Activated T-cell treated with anti-CD3 and anti-CD28 coated beads, Interleukin-2, amount 50 U/mL, for 24 hours (primary cell): ENCODE measurements at places on chromosomes 5 and 9.

DNA sequence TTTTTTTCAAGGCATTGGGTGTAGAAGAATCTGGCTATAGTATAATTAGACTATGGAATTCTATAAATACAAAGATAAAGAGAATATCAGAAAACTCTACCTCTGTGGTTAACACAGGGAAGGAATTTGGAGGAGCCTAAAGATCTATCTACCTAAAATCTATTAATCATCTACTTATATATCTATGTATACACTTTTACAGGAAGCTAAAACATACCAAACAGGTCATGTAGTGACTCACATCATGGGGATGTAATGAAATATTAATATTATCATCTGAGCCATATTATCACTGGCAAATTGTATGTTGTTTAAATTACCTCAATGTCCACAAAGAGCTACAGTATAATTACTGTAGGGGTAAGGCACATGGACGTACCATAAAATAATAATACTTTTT is 1748.2 kb downstream of the EFNA5 start:
- H3K4me3 ChIP-seq: no peak overlapping the region
- DNase-seq: no peak
- H3K27me3 ChIP-seq: no peaks in the 10 kb centered on the region
- no peak overlapping the region for H3K27ac ChIP-seq
- no peaks in the 10 kb centered on the region for H3K36me3 ChIP-seq
- no peaks in the 10 kb centered on the region for H3K4me1 ChIP-seq

DNA sequence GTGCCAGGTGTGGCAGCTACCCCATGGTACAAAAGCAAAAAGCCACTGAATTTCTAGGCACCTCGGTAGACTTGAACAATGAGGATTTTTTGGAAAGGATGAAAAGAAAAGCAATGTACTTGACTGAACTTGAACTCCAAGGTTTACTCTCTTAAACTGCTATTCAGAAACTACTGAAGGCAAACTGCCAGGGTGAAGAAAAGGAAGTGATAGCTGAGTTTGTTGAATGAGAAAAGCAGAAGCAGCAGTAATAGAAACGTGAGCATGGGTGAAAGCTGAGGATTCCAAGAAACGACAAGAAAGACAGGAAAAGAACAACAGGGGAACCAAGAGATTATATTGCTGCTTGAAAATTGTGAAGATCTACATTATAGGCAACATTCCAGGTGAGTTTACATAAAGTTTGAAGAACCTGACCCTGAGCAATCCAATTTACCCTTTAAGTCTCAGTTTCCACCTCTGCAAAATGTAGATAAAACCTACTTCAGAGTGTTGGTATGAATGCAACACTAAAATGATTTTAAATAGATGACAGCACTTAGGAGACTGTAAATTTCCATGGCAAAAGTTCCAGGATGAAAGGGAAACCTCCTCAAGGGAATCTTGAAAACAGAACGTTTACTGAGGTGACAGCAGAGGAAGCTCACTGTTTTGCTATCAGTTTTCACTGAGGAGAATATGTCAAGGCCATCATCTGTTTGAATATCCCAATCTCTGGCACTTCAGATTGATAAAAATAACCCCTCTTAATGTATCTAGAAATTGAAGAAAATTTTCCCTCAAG is 245.8 kb downstream of the SPATA31D1 start:
- H3K27me3 ChIP-seq: no peaks in the 10 kb centered on the region
- no peaks in the 10 kb centered on the region for H3K36me3 ChIP-seq
- H3K4me3 ChIP-seq: no peak overlapping the region
- H3K4me1 ChIP-seq: no peaks in the 10 kb centered on the region
- H3K27ac ChIP-seq: no peak overlapping the region

DNA sequence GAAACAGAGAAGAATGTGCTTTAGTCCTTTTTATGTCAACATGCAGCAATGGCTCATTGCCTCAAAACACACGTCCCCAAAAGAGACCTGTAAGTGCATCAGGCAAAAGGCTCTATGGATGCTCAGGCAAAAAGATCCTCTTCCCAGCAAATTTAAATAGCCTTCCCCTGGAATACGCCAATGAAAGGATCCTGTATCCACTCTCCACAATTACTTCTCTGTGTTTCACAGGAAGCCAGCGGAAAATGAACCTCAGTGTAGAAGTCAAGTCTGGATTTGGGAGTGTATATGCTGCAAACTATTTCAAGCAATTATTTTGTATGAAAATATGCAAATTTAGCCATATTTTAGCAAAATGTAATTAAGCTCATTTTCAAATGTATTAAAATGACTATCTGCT is 217.9 kb downstream of the EPB41L4A start:
- H3K36me3 ChIP-seq: no peaks in the 10 kb centered on the region
- peaks cover 1% of the 10 kb centered on the region for H3K4me1 ChIP-seq
- no peak for DNase-seq
- H3K27ac ChIP-seq: no peak overlapping the region
- H3K27me3 ChIP-seq: peaks cover 49% of the 10 kb centered on the region
- H3K4me3 ChIP-seq: no peak overlapping the region

DNA sequence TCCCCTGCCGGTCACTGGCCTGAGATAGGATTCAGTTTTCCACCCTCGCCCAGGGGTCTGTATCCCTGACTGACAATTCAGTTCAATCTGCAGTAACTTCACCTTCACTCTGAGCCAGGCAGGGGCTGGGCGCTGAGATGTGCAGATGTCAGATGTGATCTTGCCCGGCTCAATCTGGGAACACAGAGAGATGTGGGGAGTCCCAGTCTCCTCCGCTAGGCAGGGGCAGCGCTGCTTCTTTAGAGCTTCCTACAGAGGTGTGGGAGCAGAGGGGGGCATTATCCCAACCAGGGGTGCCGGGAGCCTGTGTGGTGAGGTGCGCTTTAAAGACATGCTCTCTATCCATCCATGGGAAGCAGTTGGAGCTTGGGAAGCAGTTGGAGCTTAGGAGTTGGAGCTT is 14.6 kb downstream of the TMOD1 start:
- peaks cover 47% of the 10 kb centered on the region for H3K27me3 ChIP-seq
- no peak for DNase-seq
- H3K27ac ChIP-seq: no peak overlapping the region
- H3K36me3 ChIP-seq: no peaks in the 10 kb centered on the region
- no peak overlapping the region for H3K4me3 ChIP-seq

DNA sequence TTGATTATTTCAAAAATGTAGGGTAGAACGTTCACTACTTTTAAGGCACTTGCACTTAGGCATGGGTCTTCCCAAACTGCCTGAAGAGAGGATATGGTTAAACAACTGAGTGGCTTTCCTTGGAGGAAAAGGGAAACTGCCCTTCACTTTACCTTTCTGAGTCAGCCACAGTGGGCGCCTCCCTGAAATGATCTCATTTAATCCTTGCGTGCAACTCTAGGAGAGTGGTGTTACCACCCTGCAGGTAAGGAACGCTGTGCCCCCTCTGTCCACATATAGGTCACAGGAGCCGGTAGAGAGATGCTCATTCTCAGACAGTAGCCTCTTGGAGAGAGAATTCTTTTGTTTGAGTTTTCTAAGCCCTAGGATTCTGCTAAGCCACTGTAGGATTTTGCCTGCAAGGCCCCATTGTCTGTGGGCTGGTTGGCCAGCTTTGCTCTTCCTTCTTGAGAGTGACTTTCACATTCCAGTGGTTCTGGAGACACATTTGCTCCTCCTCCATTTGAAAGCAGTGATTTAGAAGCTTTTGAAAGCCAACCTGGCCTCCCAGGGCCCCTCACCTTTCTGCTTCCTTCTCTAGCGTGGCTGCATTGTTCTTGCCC is 110.3 kb upstream of the CTSL start:
- H3K4me1 ChIP-seq: no peaks in the 10 kb centered on the region
- DNase-seq: no peak
- peaks cover 17% of the 10 kb centered on the region for H3K27me3 ChIP-seq
- H3K4me3 ChIP-seq: no peak overlapping the region
- H3K27ac ChIP-seq: no peak overlapping the region
- no peaks in the 10 kb centered on the region for H3K36me3 ChIP-seq

- DNase-seq: no peak
- H3K4me3 ChIP-seq: no peak overlapping the region
- no peaks in the 10 kb centered on the region for H3K4me1 ChIP-seq
- H3K36me3 ChIP-seq: no peaks in the 10 kb centered on the region
- no peak overlapping the region for H3K27ac ChIP-seq
Measured at GRCh38 chr5:94420885-94421284, 197.5 kb downstream of the KIAA0825 start.

DNA sequence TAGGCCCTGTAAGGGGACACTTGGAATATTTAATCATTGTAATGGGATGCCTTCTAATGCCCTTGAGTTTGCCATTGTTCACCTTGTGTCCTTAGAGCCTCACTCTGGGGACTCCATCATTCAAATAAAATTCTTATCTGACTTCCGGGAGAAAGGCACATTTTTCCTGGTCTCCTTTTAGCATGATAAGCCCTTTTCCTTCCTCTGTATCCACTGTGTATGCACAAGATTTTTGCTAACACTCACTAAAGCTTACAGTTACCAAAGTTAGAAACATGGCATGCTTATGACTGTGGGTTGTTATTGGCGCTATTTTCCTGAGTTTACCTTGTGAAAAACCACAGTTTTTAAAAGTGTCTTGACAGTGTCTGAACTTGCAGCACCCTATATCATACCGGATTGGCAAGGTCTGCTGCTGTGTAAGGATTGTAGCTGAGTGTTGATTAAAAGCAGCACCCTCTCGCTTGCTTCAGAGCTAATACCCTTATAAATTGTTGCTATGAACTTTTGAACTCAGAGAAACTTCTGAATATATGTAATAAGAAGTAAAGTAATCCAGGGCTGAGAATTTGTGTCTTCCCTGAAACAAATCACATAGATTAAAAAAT is 46.4 kb downstream of the SNCAIP start:
- H3K4me3 ChIP-seq: no peak overlapping the region
- no peaks in the 10 kb centered on the region for H3K4me1 ChIP-seq
- H3K27ac ChIP-seq: no peak overlapping the region
- no peaks in the 10 kb centered on the region for H3K27me3 ChIP-seq

GRCh38 chr5:50401336-50401735 is 39.8 kb downstream of the EMB start:
- peaks cover 34% of the 10 kb centered on the region for H3K4me1 ChIP-seq
- H3K4me3 ChIP-seq: no peak overlapping the region
- no peak for DNase-seq
- no peaks in the 10 kb centered on the region for H3K27me3 ChIP-seq

GRCh38 chr9:129108805-129109536 is 1.6 kb downstream of the CRAT start:
- H3K4me3 ChIP-seq: peak overlapping the region; percentile 97
- H3K36me3 ChIP-seq: peaks cover 15% of the 10 kb centered on the region
- DNase-seq: no peak
- no peaks in the 10 kb centered on the region for H3K27me3 ChIP-seq
- H3K27ac ChIP-seq: no peak overlapping the region
- peaks cover 30% of the 10 kb centered on the region for H3K4me1 ChIP-seq

DNA sequence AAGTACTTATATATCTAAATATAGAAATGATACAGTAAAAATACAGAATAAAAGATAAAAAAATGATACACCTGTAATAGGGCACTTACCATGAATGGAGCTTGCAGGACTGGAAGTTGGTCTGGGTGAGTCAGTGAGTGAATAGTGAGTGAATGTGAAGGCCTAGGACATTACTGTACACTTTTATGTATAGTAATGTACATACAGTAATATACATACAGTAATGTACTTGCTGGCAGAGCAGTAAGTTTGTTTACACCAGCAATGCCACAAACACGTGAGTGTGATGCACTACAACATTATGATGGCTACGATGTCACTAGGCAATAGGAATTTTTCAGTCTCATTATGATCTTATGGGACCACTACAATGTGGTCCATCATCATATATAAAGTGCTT is 34.2 kb downstream of the SUSD1 start:
- no peak overlapping the region for H3K4me3 ChIP-seq
- H3K27ac ChIP-seq: no peak overlapping the region
- H3K27me3 ChIP-seq: no peaks in the 10 kb centered on the region
- peaks cover 2% of the 10 kb centered on the region for H3K4me1 ChIP-seq

GRCh38 chr9:4935001-4935672 is 49.9 kb upstream of the JAK2 start:
- H3K4me3 ChIP-seq: no peak overlapping the region
- H3K4me1 ChIP-seq: peaks cover 46% of the 10 kb centered on the region
- no peak overlapping the region for H3K27ac ChIP-seq
- H3K36me3 ChIP-seq: no peaks in the 10 kb centered on the region
- no peaks in the 10 kb centered on the region for H3K27me3 ChIP-seq
- no peak for DNase-seq

- H3K4me1 ChIP-seq: peaks cover under 1% of the 10 kb centered on the region
- peaks cover 35% of the 10 kb centered on the region for H3K36me3 ChIP-seq
- no peak overlapping the region for H3K4me3 ChIP-seq
Measured at GRCh38 chr9:96006961-96007360, 131.5 kb downstream of the ERCC6L2 start.

GRCh38 chr9:89455356-89455824 is 42.5 kb downstream of the SEMA4D start:
- DNase-seq: no peak
- H3K36me3 ChIP-seq: peaks cover 99% of the 10 kb centered on the region
- H3K4me3 ChIP-seq: peak overlapping the region; percentile 66
- peaks cover 96% of the 10 kb centered on the region for H3K4me1 ChIP-seq
- peak overlapping the region; percentile 99 for H3K27ac ChIP-seq

DNA sequence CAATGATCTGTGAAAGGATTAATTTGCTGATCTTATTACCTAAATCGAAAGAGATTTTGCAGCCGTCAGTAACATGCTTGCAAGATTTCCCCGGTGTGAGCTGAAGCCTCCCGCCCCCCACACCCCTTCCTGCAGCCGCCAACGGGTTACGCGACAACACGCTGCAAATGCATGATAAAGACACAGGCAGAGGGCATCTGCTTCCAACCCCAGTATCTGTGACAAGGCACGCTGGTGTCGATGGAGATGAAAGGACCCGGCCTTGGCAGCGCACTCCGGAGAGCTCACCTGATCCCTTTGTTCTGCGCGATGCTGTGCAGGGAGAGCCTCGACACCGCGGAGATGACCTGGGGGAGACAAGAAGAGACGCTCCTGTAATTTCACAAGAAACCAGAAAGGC is 122.9 kb upstream of the SARDH start:
- no peak overlapping the region for H3K4me3 ChIP-seq
- H3K27me3 ChIP-seq: peaks cover 4% of the 10 kb centered on the region

- H3K27me3 ChIP-seq: peaks cover 41% of the 10 kb centered on the region
- H3K27ac ChIP-seq: no peak overlapping the region
- no peaks in the 10 kb centered on the region for H3K36me3 ChIP-seq
- no peak overlapping the region for H3K4me3 ChIP-seq
Measured at GRCh38 chr9:89940625-89941024, 335.8 kb downstream of the GADD45G start.

- H3K27me3 ChIP-seq: no peaks in the 10 kb centered on the region
- no peaks in the 10 kb centered on the region for H3K36me3 ChIP-seq
- no peaks in the 10 kb centered on the region for H3K4me1 ChIP-seq
- no peak overlapping the region for H3K27ac ChIP-seq
Measured at GRCh38 chr9:26597542-26598149, 295.0 kb downstream of the CAAP1 start.

DNA sequence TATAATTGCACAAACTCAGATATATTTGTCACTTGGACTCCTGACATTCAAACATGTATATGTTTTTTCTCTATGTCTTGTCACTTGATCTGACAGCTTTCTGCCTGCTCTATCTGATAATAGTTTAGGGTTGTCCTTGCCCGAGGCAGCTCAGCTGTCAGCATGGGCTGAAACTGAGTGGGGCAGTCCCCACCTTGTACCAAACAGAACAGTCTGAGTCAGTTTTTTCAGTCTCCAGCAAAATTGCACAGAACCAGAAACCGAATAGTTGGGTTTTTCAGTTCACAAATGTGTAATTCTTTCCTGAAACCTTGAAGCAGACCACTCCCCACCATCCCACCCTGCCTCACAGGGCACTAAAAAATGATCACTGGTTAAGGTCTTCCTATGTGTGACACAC is 9.5 kb upstream of the HAND1 start:
- H3K36me3 ChIP-seq: no peaks in the 10 kb centered on the region
- peaks cover 89% of the 10 kb centered on the region for H3K27me3 ChIP-seq
- peak; percentile 52 for DNase-seq
- H3K4me1 ChIP-seq: peaks cover 36% of the 10 kb centered on the region
